ENCODE measurements at places on chromosomes 5 and 9.

DNA sequence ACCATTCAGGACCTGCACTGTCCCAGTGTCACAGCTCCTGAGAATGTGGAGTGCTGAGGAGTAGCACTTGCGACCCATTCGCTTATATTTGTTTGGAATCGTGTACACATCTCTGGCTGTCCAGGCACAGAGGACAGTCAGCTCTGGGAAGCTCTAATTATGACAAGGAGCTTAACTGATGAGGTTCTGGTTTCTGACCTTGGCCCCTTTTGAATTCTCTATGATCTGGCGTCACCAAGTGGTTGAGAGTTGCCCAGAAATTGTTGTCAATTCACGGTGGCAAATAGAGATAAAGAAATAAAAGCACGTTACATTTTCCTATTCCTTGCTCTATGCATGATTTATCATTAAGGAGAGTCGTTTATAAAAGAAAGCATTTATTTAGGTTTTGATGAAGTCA, 34.9 kb upstream of the LECT2 start:
- no peak for DNase-seq

- no peak for DNase-seq
Measured at GRCh38 chr9:135601988-135602387, 37.4 kb downstream of the GLT6D1 start.

DNA sequence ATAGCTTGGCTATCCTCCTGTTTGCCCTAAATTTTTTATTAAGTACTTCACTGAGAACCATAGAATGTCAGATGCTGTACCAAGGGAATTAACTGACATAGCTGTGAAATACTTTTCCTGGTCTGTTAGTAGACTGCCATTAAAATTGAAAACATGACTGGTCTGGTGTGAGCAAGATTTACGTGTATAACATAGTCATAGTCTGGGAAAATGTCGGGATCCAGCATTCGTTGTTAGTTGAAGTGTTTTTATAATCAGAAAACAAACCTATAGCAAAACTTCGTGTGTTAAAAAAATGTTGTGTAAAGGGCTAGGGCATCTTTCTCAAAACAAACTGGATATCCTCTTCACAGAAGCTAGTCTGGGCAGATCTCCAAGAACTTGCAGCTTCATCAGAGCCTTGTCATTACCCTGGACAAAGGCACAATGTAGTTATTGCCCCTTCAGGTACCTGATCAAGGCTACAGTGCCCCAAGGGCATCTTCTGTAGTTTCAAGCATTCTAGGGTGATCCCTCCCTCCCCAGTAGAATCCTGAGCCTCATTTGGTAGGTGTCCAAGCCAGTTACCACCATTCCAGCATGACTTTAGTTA, 454.2 kb upstream of the SGCD start:
- DNase-seq = no peak

DNA sequence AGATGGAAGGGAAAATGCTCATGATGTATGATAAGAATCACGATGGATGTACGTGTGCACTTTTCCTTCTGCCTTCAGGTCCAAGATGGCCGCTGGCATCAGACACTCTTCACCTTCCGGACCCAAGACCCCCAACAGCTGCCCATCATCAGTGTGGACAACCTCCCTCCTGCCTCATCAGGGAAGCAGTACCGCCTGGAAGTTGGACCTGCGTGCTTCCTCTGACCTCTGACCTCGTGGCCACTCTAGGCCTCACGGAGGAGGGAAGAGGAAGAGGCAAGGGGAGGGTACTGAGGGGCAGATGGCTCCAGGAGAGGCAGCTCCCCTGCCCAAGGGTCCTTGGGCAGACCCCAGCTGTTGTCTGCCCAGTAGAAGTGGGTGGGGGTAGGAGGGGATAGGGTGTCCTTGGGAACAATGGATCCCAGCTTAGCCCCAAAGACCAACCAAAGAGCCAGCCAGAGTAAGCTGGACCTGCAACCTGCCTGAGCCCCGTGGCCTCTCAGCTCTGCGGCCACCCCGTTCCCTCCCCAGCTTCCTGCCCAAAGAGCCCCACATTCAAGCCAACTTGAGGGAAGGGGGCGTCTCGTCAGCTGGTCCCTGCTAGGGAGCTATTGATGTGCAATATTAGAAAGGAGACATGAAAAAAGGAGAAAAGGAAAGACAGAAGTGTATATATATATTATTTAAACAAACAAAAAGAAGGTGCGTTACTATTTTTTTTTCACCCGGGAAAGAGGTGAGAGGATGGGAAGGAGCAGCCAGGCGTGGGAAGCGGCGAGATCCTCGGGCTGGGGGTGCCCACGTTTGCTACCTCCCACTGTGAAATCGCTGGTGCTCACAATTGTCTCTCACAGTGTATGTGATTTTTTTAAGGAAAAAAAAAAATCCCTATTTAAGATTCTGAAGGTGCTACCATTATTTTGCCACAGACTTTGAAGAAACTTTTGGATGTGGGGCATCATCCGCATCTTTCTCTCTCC, 12.1 kb upstream of the ORM1 start:
- no peak for DNase-seq

- DNase-seq = no peak
Measured at GRCh38 chr9:7622481-7622880, 177.1 kb downstream of the DMAC1 start.

GRCh38 chr9:21730899-21731298, 71.5 kb upstream of the MTAP start:
- DNase-seq = no peak

- DNase-seq = no peak
Measured at GRCh38 chr5:63553073-63553472, 409.2 kb downstream of the HTR1A start.

DNA sequence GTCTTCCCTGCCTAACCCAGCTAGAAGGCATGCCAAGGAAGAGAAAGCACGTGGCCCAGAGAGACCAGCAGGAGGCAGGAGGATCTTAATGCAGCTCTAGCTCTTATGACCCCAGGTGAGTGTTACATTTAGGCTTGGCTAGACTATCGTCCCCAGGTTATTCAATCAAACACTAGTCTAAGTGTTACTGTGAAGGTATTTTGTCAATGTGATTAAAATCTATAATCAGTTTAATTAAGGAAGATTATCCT, 483.7 kb downstream of the BNC2 start:
- DNase-seq = no peak

GRCh38 chr9:104992659-104993058, 64.7 kb upstream of the ABCA1 start:
- no peak for DNase-seq

DNA sequence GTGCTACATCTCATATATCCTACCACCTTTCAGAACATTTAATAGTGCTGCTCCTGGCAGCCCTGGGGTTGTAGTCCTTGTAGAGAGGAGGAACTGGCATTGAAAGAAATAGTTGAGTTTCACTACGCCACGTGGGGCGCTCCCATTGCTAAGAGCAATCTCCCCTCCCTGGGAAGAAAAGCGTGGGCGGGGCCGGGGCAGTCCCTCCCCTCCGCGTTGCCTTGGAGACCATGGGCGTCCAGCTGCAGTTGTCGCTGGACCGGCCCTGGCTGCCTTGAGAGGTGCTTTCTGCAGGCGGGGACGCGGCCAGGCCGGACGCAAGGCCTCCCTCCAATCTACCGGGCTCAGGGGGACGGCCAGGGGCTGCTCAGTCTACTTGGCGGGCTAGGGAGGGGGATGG, 368 bp upstream of the CCDC180 start:
- no peak for DNase-seq

DNA sequence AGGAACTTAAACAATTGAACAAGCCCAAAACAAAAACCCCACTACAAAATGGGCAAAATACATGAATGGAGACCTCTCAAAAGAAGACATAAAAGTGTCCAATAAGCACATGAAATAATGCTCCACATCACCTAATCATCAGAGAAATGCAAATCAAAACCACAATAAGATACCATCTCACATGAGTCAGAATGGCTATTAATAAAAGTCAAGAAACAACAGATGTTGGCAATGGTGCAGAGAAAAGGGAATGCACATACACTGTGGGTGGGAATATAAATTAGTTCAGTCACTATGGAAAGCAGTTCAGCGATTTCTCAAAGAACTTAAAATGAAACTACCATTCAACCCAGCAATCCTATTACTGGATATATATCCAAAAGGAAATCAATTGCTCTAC, 337.4 kb upstream of the GRIA1 start:
- DNase-seq = no peak

DNA sequence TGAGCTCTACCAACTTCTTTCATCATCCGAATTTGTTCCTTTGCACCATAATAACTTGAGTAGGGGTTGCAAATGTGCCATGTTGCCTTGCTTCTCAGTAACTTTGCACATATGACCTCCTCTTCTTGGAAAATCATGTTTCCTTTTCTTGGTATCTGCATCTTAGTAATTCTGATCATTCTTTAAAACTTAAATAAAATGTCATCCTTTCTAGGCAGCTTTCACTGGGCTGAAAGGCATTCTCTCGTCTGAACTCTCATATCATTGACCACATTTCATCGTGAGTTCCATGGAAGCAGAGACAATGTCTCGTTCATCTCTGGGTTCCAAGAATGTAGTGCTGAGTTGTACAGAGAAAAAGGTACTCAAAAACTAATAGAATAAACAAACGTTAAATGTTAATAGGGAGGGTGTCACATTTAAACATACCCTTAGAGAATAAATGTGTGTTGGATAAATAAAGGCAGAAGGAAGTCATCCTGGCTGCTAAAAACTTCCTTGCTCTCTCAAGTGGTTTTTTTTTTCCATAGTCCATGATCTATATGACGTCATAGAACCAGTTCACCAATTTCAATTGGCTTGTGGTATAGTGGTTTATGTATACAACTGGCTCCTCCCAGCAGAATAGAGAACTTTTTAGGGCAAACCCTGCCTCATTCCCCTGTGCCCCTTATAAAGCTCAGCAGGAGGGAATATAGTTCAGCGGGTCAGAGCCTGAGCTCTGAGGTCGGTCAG, 218.1 kb upstream of the TRIM32 start:
- DNase-seq = no peak

GRCh38 chr9:35609001-35609819, 4.1 kb downstream of the TESK1 start:
- no peak for DNase-seq

- DNase-seq = no peak
Measured at GRCh38 chr5:51598026-51598425, 214.8 kb downstream of the ISL1 start.

GRCh38 chr5:147751156-147751830, 31.2 kb downstream of the JAKMIP2 start:
- DNase-seq = no peak

GRCh38 chr5:168424594-168425323, 61.5 kb upstream of the RARS1 start:
- no peak for DNase-seq

GRCh38 chr9:136160381-136160841, 41.7 kb upstream of the TMEM250 start:
- DNase-seq = no peak

DNA sequence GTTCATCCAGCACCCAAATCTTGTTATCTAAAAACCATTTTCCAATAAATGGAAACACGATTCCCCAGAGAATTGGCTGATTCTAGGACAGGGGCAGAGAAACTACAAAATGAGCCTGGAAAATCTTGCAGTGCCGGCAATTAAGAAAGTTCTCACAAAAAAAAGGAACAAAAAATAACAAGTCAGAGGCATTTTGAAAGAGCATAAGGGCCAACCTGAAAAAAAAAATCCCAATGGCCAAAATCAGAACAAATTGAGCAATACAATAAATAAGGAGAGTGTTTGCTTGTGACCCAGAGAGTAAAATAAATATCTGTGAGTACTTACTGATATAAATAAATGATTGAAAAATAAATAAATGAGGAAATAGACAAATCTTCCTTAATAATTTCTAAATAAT, 55.1 kb upstream of the S1PR3 start:
- no peak for DNase-seq

GRCh38 chr9:98010445-98010844, 27.3 kb downstream of the ANP32B start:
- no peak for DNase-seq

GRCh38 chr5:66642538-66642937, 46.3 kb downstream of the MAST4 start:
- DNase-seq = no peak

DNA sequence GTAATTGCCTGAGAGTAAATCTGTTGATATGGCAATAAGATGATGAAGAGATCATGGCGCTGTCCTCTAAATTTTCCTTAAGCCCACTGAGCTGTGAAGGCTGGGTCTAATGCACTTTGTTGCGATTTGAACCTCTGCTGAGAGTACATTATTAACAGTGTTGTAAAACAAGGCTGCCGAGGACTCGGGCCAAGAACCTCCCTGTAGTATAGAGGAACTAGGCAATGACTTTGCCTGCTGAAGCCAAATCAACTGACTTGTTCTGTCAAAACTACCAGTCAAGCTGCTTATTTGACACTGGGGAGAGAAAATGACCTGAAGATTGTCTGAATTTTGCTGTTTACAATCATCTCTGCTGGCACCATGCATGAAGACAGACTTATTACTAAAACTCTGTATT, 1154.7 kb downstream of the DTWD2 start:
- DNase-seq = no peak

- no peak for DNase-seq
Measured at GRCh38 chr9:34211395-34211794, 32.6 kb downstream of the UBAP1 start.

DNA sequence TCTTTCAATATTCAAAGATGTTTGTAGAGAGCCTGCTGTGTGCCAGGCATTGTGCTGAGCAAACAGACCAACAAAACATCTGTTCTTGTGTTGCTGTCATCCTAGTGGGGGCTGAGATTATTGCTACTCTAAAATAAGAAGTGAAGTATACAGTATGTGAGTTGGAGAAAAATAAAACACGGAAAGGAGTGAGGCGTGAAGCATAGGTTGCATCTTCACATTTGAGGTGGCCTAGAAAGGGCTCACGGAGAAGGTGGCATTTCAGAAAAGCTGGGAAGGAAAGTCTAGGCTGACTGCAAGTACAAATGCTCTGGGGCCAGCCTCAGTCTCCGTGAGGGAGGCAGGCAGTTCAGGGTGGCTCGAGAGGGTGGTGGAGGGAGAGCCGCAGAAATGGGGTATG, 80.3 kb downstream of the CSNK1A1 start:
- no peak for DNase-seq

- no peak for DNase-seq
Measured at GRCh38 chr9:97695995-97696802, 941 bp downstream of the XPA start.

GRCh38 chr5:78716206-78716605, 67.6 kb upstream of the LHFPL2 start:
- no peak for DNase-seq

- no peak for DNase-seq
Measured at GRCh38 chr9:134224127-134224526, 59.8 kb upstream of the RNU6ATAC start.

- no peak for DNase-seq
Measured at GRCh38 chr5:5422819-5423515, 490 bp downstream of the ICE1 start.

Measured in activated CD8-positive, alpha-beta memory T cell treated with anti-CD3 and anti-CD28 coated beads for 48 hours (primary cell).